ENCODE measurements at places on chromosomes 13 and 19. TPM values are rescaled to one million over a fixed set of nuclear protein-coding genes. Genes with fewer than 3 reads are reported as not detected.

DENND1C gene
- total RNA-seq: 0.92 TPM

CRTC1 gene
- 10.3 TPM for total RNA-seq

P2RY11 gene
- total RNA-seq: 4.5 TPM

MAP2K7 gene
- 28.0 TPM for total RNA-seq

GPR12 gene
- total RNA-seq: 0.19 TPM

MIA gene
- not detected for total RNA-seq

CERS1 gene
- 0.30 TPM for total RNA-seq

SWSAP1 gene
- 1.9 TPM for total RNA-seq

MYH14 gene
- 99.3 TPM for total RNA-seq

PPP1R13L gene
- 182 TPM for total RNA-seq

ZNF442 gene
- total RNA-seq: 2.4 TPM

KASH5 gene
- total RNA-seq: not detected

TEX29 gene
- not detected for total RNA-seq

BSG gene
- total RNA-seq: 1,651 TPM

DIAPH3 gene
- total RNA-seq: 0.46 TPM

S1PR5 gene
- 0.27 TPM for total RNA-seq

SYNGR4 gene
- not detected for total RNA-seq

NALCN gene
- total RNA-seq: 8.7 TPM

- DNase-seq: no peak
Measured at GRCh38 chr19:56142087-56142787, 1.1 kb downstream of the ZNF444 start.

- DNase-seq: no peak
Measured at GRCh38 chr19:813219-814151, 8.3 kb downstream of the PLPPR3 start.

GRCh38 chr13:46721054-46721453 is 75.9 kb downstream of the ESD start:
- DNase-seq: no peak

- no peak for DNase-seq
Measured at GRCh38 chr19:7729831-7730285, 2.1 kb downstream of the CLEC4G start.

- no peak for DNase-seq
Measured at GRCh38 chr19:4639531-4640246, 373 bp downstream of the TNFAIP8L1 start.

- DNase-seq: no peak
Measured at GRCh38 chr13:111337741-111338140, 17.3 kb downstream of the TEX29 start.

DNA sequence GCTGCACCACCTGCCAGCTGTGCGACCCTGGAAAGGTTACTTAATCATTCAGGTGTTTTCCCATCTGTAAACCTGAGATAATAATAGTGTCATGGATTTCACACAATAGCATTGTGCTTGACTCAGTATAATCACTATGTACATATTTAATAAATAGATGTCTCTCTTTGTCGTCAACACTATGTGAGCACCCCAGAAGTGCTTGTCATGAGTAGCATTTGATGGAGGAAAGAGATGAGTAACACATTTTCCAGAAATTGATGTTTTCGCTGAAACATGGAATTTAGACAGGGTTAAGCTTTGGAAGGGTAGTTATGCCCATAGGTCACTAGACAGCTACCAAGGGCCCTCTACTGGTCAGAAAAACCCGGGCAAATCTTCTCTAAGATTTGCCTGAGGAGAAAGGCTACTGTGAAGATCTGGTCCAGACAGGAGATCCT is 9.5 kb upstream of the MBNL2 start:
- no peak for DNase-seq

GRCh38 chr13:47117268-47117667 is 220.4 kb upstream of the HTR2A start:
- no peak for DNase-seq

DNA sequence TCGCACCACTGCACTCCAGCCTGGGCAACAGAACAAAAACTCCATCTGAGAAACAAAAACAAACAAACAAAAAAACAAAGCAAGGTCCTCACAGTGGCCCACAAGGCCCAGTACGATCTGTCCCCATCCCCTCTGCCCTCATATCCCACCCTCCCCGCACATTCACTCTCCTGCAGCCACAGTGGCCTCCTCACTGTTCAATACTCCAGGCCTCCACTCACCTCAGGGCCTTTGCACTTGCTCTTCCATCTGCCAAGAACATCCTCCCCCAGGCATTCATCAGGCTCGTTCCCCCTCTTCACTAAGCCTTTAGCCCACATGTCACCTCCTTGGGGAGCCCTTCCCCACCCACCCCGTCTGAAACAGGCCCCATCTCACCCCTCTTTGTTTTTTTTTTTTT is 4.6 kb downstream of the TMEM143 start:
- DNase-seq: no peak

GRCh38 chr19:7575434-7576040 is 20.1 kb upstream of the CAMSAP3 start:
- no peak for DNase-seq

DNA sequence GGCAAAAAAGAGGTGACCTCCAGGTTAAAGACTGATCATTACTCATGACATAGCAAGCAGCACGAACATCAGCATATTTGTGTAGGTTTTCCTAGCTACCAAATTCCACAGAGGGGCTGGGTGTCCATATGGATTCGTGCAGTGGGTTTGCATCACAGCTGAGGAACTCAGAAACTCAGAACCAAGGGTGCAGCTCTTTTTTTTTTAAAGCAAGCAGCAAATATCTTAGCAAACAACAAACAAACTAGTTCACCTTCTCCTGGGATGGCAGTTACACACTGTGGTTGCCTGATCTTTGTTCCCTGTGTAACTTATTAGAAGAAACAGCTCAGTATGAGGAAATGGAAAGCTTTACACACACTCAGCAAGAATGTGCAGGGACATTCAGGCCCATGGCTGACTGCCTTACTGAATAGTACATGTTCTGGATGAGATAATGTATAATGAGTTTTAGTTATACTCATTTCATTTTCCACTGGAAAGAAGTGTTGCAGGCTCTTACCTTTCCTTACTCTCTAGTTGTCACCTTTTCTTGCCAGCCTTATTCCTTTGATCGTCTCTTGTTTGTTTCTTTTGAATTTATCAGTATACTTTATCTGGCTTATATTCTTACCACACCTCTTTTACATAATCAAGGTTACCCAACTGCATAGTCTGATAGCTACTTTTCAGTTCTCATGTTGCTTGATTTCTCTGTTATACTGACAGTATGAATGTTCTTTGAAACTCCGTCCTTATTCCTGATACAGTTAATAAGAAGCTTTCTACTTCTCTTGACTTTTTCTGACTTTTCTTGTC is 4.3 kb downstream of the NDFIP2 start:
- DNase-seq: no peak

- DNase-seq: peak; percentile 94
Measured at GRCh38 chr19:49801966-49802661, 11.0 kb downstream of the FUZ start.

DNA sequence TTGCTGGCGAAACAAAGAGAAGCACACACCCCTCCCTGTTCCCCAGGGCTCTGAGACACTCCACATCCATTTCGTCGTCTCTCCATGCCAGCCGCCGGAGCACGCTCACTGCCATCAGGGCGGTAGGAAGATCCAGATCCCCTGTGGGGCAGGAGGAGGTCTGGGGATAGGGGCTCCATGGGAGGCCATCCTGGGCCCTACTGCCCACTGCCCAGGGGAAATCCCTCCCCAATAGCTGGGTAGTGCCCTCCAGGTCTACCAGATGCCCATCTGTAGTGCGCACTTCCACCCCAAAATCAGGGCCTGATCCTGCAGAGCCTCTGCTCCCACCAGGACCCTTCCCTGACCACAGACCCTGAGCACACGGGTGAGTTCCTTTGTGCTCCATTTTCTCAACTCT is 80.3 kb downstream of the EFNB2 start:
- DNase-seq: no peak

DNA sequence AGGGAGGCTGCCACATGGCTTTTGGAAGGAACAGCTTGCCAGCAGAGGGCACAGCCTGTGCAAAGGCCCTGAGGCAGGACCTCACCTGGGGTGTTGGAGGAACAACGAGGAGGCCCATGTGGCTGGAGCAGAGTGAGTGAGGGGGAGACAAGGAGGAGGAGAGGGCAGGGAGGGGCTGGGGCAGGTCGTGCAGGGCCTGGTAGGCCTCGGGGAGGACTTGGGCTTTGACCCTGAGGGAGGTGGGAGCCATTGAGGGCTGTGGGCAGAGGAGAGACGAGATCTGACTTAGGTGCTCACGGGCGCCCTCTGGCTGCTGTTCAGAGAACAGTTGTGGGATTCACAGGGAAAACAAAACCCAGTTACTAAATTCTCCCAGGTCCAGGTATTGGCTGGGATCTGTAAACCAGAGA is 25.2 kb downstream of the ZNRF4 start:
- no peak for DNase-seq

- DNase-seq: no peak
Measured at GRCh38 chr13:99058527-99059495, 80.9 kb upstream of the DOCK9 start.

GRCh38 chr13:113421673-113422270 is 31.5 kb downstream of the ADPRHL1 start:
- peak; percentile 67 for DNase-seq

DNA sequence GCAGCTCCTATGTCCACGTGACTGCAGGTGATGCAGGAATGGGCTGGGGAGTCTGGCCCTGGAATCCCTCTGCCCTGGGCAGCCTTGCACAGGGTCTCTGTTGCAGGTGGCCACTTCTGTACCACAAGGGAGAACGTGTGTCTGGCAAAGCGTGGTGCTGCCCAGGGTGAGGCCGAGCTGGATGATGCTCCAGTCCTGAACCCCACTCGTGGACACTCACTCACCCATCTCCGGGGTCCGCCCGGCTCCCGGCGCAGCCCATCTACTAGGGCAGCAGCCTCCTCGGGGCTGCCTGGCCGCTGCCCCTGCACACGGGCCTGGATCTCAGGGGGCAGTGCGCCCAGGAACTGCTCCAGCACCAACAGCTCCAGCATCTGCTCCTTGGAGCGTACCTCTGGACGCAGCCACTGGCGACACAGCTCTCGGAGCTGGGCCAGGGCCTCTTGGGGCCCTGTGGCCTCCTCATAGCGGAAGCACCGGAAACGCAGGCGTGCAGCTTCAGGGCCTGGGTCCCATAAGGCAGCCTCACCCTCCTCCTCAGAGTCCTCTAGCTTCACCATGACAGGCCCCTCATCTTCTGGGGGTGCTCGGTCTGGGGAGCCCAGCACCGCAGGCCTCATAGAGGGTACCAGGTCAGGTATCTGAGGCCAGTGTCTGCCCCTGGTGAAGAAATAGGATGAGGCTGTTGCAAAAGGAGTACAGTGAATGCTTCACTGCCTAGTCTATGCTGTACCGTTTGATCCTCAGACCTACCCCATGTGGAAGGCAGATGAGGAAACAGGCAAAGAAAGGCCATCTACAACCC is 2.2 kb downstream of the MZF1 start:
- DNase-seq: peak; percentile 64

- no peak for DNase-seq
Measured at GRCh38 chr13:65921933-65922332, 1308.2 kb downstream of the PCDH9 start.

DNA sequence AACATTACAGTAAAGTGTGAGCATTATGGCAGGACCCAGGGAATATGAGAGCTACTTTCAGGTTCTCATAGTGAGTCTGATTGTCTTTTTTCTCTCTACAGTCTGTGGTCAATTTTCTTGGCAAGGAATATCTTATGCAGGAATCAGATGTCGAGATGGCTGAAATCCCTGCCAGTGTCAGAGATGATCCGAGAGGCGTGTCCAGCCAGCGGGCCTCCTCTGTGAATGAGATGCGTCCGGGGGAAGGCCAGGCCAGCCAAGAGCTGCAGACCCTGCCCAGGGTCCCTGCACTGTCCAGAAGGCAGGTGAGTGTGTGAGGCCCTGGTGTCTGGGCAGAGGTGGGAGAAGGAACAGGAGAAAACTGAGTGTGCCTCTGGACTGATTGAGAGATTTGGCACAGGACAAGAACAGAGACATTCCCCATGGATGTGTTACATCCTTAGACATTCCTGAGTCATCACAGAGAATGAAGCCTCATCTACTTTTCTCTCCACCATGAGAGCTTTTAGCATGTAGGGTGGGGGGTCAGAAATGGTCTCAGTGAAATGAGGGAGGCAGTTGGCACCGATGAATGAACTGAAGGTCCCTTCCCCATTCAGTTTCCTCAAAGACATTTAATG is 27.3 kb upstream of the EDDM13 start:
- DNase-seq: no peak

GRCh38 chr19:58578012-58578925 is 5.1 kb upstream of the MZF1 start:
- peak; percentile 17 for DNase-seq

DNA sequence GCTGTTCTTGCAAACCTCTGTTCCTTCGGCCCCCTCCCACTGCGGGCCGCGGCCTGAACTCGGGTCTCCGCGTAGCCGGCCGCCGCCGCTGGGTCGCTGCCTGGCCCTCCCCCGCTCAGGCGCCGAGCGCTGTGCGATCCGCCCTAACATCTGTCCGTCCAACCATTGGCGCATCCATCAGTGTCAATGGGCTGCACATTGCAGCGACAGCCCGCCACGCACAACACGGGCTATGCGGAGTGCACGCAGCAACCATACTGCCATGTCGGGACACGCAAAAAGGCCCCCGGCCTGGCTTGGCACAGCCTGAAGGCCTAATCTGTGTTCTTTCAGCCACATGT is 2.6 kb upstream of the TSHZ3 start:
- DNase-seq: peak; percentile 68

GRCh38 chr19:28633319-28634018 is 579.5 kb downstream of the UQCRFS1 start:
- DNase-seq: no peak

GRCh38 chr19:32863301-32863700 is 6.3 kb downstream of the SLC7A9 start:
- DNase-seq: no peak

- DNase-seq: no peak
Measured at GRCh38 chr19:13234518-13234917, 84.3 kb downstream of the IER2 start.

DNA sequence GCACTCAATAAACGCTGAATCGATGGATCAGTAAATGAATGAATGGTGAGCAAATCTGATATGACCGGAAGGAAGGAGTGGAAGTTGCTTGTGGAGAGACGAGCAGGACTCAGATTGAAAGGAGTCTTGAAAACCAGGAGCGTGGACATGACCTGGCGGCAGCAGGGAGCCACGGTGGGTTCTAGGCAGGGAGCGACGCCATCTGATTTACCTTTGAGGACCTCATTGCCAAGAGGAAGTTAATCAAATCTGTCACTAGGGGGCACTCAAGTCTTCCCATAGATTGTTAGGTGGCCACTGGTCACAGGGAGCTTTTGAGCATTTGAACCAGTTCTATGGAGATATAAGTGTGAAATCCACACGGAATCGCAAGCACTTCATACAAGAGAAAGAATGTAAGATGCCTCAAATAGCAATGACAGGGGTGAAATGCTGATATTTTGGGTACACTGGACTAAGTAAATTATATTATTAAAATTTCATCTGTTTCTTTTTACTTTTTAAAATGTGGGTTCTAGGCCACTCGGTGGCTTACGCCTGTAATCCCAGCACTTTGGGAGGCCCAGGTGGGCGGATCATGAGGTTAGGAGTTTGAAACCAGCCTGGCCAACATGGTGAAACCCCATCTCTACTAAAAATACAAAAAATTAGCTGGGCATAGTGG is 9.2 kb upstream of the FBN3 start:
- DNase-seq: no peak

All from Right ventricle myocardium inferior (tissue), 1 donor.